Activated T-cell treated with anti-CD3 and anti-CD28 coated beads, Interleukin-2, amount 50 U/mL, for 4 hours (primary cell): ENCODE measurements at places on chromosomes 7 and 10.

GRCh38 chr10:113842171-113842570 is 11.7 kb downstream of the DCLRE1A start:
- no peak for DNase-seq

DNA sequence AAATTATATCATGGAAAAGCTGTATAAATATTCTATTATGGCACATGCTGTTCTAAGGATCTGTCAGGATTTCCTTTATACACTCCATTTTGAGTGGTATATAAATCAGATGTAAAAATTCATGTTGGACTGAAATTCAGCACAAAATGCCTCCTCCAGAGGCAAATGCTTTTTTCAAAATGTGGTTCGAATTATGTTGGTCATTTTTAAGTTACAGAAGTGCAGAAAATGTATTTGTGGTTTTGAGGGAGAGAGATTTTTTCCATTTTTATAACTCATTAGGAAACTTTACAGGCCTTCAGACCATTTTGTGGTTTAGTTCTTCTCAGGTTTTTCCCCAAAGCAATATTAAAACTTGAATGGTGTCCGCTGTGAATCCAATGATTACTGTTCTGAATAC is 2.9 kb downstream of the PPP1R3A start:
- no peak for DNase-seq

- DNase-seq = no peak
Observed at GRCh38 chr7:57432583-57432982, 17.4 kb upstream of the ZNF716 start.

DNA sequence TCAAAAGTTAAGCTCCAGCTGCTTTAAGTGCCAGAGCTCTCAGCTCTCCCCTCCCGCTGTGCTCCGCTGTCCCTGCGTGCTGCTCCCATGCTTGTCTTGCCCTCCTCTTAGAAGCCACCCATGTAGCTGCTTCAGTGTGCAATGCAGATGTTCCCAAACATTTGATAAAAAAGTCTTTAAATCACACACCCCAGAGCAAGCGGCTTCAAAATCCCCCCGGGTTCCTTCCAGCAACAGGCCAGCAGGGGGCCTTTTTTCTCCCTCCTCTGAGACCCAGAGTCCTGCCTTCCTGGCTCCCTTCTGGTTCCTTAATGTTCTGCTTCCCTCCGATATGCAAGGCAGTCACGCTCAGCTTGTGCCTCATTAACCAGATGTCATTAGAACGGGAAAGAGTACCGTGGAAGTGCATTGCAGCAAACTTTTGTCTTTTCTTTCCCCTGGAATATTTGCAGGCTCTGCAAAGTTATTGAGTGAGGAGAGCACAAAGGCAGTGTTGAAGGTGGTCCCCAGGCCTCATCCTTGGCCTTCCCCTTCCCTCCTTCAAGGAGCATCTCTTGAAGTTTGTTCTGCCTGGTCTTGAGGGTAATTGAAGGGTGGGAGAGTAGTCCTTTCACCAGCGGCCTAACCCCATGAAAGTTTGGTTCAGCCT is 25.5 kb downstream of the LDB3 start:
- DNase-seq = peak; percentile 26

GRCh38 chr7:39958038-39958437 is 8.0 kb downstream of the CDK13 start:
- DNase-seq = no peak

DNA sequence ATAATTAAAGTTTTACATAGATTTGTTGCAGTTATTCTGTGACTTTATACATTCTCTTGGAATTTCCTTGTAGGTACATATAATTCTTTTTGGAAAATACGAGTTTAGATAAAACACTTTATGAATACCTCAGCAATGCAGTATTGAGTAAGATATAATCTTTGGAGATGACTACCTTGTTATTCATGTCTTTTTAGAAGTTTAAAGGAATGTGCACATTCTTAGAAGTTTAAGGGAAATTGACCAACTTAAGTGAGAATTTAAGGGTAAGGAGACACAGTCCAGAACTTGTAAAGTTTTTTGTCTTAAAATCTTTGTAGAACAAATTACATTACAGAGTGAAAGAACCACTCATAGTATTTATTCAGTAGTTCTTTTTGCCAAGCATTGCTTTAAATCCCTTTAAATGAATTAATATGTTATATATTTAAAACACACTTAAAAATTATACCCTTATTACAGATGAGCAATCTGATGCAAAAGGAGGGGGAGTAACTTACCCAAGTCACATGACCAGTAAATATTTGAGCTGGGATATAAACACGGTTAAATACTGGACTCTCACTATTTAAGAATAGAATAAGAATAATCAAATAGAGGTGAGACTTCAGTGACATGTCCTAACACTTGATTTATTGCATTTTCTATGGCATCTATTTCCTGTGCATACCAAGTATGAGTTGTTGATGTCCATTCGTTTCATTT is 139.5 kb upstream of the FERD3L start:
- no peak for DNase-seq

DNA sequence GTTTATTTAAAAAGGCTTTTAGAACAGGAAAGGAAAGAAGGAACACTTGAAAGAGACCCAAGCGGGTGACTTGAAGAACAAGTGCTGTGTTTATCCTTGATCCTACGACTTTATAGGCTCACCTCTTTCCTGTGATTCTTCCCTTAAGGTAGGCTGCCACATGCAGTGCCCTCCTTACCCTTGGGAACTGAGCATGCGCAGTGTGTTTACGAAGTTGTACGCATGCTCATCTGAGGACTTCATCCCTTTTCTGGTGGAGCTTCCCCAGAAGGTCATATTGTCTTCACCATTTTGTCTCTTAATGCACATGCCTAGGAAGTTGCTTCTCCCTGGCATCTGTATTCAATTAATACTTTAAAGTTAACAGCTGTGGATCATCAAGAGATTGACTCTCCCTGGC is 49.9 kb upstream of the VOPP1 start:
- DNase-seq = no peak

- DNase-seq = no peak
Observed at GRCh38 chr7:126574276-126575250, 678.2 kb downstream of the GRM8 start.

GRCh38 chr7:149422914-149423301 is 38.0 kb downstream of the ZNF777 start:
- DNase-seq = peak; percentile 17

DNA sequence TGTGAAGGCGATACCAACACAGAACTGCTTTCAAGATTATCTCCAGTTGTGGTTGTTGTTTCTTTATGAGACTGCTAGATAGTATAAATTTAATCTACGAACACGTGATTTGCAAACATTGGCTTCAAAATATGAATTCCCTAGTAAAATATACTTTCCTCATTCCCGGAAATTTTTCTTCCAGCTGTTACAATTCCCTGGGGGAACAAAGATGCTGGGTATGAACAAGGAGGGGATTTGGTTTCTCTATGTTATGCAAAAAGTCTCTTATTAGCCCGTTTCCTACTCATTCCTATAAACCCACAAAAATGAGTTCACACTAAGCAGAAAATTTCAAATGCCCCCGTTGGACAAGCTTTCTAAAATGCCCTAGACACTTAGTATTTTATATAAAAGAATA is 928.3 kb downstream of the CNTNAP2 start:
- DNase-seq = no peak

- no peak for DNase-seq
Observed at GRCh38 chr7:122726881-122727280, 24.2 kb upstream of the RNF148 start.

- no peak for DNase-seq
Observed at GRCh38 chr10:116146372-116147140, 126.5 kb downstream of the GFRA1 start.

DNA sequence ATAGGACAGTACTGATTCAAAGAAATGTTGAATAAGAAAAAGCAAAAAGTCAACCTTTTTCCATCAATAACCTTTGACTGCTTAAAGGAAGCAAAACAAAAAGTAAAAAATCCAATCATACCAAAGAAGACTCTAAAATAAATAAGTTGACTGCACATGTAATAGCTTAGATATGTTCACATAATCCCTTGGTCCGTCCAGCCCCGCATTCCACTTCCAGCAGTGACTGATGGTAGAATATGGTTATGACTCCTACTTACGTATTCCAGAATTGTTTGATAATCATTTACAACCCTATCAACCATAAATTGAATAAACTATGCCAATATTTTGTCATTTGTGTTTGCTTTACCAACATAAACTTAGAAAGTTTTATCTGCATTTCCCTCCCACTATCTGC is 77.9 kb downstream of the CTNNA3 start:
- DNase-seq = no peak

DNA sequence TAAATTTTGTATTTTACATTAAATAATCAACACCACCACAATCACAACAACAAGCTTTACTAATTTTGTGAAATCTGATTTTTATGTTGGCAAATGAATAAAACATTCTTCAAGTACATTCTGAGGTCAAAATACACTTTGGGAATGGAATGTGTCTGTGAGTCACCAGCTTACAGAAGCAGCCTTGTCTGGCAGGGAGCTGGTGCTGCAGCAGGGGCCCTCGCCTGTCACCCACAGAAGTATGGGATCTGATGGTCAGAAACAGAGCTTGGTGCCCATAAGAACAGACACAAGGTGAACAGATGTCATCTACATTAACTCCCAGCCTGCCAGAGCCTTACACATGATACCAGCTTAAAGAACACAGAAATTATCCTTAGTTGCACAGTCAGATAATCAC is 496.9 kb downstream of the CCSER2 start:
- no peak for DNase-seq

DNA sequence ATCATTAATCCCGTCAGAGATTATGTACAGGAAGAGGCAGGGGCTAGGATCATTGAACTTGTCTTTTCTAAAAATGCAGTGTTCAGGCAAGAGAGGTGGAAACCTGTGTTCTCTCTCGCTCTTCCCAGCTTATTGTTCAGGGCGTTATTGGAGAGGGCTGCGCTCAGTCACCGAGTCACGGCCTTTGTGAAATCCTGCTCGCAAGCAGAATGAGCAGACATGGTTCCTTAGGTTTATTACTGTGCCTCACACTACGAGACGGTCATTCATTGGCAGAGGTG is 631 bp upstream of the PRKRIP1 start:
- DNase-seq = no peak

GRCh38 chr10:101817337-101818118 is 716 bp downstream of the OGA start:
- peak; percentile 21 for DNase-seq

GRCh38 chr7:18352339-18353255 is 143.0 kb upstream of the HDAC9 start:
- DNase-seq = no peak

GRCh38 chr7:36677769-36678437 is 46.4 kb downstream of the AOAH start:
- peak; percentile 45 for DNase-seq

DNA sequence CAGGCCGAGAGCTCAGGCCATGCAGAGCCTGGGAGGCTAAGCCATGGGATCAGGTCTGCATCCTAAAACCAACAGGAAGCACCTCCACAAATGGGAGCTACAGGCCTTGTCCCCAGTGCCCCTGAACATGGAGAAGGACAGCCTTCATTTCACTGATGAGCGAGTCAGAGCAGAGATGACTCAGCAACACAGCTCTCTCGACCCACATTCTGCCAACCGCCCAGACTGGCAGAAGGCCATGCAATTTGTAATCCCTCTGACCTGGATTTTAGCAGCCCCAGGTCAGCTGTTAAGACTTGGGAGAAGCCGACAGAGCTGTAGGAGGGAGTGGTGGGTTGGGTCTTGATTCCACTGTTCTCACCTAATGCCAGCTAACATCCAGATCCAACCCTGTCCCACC is 25.5 kb downstream of the VOPP1 start:
- DNase-seq = peak; percentile 30

- no peak for DNase-seq
Observed at GRCh38 chr7:29647020-29647654, 83.5 kb downstream of the PRR15 start.

GRCh38 chr7:44224080-44224973 is 23.5 kb downstream of the YKT6 start:
- DNase-seq = no peak

DNA sequence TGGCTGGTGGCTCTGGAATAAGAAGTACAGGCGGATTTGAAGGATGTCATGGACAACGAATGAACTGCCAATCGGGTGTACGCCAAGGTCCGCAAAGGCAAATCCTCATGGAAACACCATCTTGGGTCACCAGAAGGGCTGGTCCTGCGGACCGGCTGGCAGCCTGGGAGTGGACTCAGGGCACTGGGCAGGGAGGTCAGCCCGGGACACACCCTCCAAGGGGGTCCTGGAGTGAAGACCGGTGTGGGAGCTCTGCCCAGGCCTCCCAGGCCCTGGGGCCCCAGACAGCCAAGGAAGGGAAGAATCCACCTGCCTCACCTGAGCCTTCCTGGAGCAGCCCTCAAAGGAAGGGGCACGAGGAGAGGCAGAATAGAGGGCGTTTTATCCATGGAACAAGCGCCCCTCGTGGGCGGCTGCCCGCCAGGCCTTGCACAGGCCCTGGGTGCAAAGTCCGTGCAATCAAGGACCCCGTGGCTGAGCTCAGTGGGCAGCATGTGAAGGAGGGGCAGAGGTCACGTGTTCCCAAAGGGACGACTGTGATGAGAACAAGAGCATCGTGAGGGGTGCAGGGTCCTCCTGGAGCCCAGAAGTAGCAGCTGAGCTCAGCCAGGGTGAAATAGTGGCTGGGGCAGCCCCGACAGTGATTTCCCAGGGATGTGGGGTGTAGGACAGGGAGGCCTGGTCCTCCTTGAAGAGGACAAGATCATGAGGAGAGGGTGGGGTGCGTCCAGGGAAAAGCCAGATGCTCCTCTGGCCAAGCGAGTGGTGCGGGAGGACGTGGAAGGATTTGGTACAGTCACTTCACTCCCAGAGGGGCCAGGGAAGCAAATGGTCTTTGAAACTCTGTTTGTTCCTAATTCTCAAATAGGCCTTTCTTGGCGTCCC is 105.2 kb downstream of the TCERG1L start:
- no peak for DNase-seq

DNA sequence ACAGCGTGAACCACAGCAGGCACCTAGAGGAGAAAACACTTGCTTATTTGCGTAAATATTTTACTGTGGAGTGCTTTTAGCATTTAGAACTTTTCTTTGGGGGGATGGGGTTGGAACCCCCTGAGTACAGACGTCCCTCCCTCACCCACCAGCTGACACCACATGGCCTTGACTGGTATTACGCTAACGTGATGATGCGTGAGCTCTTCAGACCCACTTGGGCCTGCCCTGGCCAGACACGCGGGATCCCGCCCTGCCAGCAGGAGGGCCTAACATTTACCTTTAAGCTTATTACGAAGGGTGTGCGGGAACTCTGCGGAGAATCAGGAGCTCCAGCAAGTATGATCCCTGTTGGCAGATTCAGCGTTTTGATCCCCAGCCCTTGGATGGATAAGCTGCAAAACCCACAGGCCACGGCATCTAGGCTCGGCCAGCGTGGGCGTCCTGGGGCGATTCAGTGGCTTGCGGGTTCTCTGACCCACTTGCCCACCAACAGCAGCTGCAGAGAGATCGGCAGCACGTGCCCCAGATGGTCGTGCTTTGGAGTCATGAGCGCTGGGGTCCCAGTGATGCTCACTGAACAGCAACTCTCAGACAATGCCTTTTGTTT is 545.5 kb upstream of the FOXK1 start:
- no peak for DNase-seq

DNA sequence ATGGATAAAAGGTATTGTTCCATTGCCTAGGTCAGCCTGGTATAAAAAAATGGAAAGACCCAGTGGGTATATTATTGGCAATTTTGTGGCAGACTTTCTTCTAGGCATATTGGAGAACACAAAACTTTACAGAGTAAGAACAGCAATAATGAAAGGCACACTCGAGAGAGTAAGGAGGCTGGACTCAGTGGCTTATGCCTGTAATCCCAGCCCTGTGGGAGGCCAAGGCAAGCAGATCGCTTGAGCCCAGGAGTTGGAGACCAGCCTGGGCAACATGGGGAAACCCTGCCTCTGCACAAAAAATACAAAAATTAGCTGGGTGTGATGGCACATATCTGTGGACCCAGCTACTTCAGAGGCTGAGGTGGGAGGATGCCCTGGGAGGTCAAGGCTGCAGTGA is 158.2 kb downstream of the FAM107B start:
- no peak for DNase-seq

- no peak for DNase-seq
Observed at GRCh38 chr10:126251778-126252407, 136.4 kb downstream of the ADAM12 start.
